Panc1 (cell line): ENCODE measurements at places on chromosomes 4 and X.

DNA sequence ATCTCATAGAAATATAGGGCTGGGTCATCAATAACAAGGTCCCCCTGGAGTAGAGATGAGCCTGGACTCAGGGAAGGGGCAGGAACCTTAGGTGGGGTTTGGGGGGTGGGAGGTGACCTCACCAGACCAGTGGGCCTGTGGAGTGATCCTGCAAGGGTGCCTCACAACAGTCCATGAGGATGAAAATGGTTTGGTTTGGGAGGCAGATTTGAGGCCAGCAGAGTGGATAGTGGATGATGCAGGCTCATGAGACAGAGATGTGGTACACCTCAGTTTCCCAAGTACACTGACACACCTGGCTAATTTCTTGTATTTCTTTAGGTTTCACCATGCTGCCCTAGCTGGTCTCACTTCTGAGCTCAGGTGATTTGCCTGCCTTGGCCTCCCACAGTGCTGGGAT is 18.1 kb upstream of the TRIM60 start:
- no peak for DNase-seq

DNA sequence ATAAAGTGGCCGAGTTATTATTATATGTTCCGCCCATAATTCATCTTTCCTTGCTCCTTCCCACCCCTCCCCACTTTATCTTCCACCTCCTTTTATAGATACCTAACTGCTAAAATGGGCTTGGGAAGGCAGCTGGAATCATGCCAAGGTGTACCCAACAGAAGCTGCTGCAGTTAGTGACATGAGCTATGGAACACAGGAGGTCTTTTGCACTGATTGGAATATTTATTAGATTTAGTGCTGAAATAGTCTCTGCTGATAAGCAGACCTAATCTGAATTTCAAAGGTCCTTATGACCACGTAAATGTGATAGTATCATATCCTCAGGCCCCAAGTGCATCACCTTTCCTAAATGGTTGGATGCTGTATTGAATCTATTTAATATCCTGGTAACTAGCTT is 64.9 kb downstream of the HMGB2 start:
- no peak for DNase-seq

GRCh38 chr4:64822405-64822804 is 413.2 kb upstream of the TECRL start:
- DNase-seq: no peak

DNA sequence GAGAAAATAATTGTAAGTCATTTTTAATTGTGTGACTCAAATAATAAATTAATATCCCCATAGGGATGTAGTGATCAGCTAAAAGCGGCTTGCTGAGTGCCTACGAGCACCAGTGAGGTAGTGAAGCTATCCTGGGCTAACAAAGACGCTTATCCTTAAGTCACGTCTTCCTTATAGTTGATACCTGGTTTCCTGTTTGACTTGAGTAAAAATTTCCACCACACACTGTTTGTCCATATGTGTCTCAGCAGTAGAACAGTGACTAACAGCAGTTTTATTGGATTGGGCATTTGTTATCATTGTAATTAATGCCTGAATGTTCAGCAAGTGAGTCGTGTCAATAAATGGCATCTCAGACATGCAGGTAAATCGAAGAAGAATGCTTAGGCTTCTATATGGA is 241.1 kb downstream of the GRXCR1 start:
- no peak for DNase-seq

DNA sequence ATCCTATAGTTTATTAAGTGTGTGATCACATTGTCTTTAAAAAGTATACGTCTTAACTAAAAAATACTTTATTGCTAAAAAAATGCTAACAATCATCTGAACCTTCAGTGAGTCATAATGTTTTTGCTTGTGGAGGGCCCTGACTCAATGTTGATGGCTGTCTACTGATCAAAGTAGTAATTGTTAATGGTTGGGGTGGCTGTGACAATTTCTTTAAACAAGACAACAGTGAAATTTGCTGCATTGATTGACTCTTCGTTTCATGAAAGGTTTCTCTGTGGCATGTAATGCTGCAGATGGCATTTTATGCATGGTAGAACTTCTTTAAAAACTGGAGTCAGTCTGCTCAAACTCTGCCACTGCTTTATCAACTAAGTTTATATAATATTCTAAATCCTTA is 101.4 kb upstream of the IL15 start:
- no peak for DNase-seq
